ENCODE measurements at places on chromosomes 2 and 18.

DNA sequence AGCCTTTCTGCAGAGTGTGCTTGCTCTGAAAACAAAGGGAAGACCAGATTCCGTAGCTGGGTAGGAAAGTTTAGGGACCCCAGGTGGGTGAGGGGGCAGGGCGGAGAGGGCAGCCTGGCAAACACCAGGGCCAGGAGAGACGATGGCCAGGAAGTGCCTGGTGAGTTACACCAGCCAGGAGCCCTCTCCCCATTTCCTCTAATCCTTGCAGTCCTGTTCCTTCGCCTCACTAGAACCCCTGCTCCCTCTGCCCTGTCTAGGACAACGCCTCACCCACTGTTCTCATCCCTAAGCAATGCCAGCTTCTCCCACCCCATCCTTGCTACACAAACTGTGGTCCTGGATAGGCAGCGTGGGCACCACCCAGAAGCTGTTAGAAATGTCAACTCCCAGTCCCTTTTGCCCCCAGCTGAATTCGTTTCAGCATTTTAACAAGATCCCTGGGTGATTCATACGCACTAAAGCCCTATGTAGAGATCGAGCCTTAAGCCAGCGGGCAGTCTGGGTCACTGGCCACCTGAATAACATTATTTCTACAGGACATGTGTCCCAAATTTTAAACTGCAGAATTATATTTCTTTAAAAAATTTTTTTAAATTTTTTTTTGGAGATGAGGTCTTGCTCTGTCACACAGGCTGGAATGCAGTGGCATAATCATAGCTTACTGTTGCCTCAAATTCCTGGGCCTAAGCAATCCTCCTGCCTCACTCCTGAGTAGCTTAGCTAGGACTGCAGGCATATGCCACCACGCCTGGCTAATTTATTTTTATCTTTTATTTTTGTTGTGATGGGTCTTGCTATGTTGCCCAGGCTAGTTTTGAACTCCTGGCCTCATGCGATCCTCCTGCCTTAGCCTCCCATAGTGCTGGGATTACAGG lies 10.9 kb downstream of the WIPF1 start:
- no peak for DNase-seq

GRCh38 chr18:44818668-44819403 lies 138.1 kb downstream of the SETBP1 start:
- no peak for DNase-seq

- no peak for DNase-seq
Measured at GRCh38 chr2:17717666-17718065, 35.9 kb downstream of the SMC6 start.

DNA sequence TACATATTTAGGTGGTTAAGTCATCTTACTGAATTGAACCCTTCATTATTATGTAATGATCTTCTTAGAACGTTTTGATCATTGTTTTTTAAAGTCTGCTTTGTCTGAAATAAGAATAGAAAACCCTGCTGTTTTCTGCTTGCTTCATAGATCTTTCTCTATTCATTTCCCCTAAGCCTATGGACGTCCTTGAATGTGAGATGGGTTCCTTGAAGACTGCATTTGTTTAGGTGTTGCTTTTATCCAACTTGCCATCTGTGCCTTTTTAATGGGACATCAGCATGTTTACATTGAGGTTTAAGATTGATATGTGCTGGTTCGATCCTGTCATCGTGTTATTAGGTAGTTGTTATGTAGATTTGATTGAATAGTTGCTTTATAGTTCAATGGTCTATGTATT lies 95.4 kb downstream of the SNTG2 start:
- DNase-seq: no peak

- no peak for DNase-seq
Measured at GRCh38 chr2:158756976-158757375, 38.1 kb upstream of the DAPL1 start.

GRCh38 chr18:53698907-53699306 lies 525.6 kb downstream of the MBD2 start:
- DNase-seq: no peak

- DNase-seq: no peak
Measured at GRCh38 chr18:34857320-34857719, 147.2 kb downstream of the DTNA start.

DNA sequence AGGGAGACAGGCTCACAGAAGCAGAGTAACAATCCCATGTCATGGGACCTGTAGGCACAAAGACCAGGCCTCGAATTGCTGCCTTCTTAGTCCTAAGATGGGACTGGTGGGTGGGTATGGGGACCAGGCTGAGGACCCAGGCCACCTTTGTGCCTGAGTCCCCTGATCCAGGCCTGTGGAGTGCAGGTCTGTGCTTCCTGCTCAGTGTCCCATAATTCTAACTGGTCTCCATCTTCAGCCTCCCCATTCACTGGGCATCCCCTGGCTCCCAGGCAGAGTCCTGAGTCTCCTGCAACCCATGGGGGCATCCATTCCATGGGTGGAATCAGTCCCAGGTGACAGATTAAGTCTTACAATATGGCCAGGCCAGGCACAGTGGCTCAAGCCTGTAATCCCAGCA lies 83.9 kb downstream of the SMAD7 start:
- no peak for DNase-seq

DNA sequence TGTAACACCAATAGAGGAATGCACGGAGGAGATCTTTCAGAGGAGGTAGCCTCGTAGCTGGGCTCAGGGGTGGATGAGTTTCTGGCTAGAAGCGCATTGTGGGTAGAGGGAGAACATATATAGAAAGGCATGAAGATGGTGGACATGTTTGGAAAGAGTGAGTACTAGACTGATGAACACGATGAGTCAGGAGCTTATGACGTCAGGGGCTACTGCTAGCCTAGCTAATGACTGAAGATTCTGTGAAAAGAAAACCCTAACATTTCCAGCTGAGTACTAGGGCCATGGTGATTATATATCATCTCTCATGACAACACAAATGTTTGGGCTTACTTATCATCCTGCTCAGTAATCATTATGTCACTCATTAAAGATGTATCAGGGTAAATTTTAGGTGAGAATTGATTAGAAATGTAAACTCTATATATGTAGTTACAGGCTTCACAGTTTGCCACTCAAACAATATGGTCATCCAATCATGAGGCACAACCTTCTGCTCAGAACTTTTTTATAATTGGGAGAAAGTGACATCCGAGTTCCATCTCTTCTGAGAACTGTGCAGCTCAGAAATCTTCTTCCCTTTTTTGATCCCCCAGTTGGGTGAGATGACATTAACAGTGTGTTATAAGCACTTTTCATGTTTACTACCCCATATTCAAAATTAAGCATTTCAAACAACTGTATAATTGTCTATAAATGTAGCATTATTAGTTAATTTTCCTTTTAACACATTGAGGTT lies 22.2 kb upstream of the IL1RN start:
- DNase-seq: no peak

DNA sequence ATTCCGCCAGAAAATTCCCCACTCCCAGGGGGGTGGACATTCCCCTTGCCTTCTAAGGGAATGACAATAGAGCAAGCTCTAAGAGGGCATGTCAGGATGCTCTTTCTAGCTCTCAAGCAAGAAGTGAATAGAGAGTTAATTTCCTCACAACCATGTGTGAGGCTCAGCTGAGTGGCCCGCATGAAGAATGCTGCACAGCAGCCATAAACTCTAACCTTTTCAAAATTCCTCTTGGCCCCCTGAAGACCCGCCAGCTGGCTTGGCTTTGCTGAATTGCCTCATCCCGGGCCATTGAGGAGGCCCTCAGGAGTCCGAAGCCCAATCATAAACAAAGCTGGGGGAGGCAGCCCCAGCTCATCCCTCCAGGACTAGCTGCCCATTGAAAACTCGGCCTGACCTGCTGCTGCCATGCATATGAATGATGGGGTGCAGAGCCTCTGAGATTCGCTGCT lies 38.2 kb downstream of the NRP2 start:
- DNase-seq: no peak

GRCh38 chr18:6270771-6271216 lies 143.9 kb downstream of the L3MBTL4 start:
- DNase-seq: peak; percentile 11

DNA sequence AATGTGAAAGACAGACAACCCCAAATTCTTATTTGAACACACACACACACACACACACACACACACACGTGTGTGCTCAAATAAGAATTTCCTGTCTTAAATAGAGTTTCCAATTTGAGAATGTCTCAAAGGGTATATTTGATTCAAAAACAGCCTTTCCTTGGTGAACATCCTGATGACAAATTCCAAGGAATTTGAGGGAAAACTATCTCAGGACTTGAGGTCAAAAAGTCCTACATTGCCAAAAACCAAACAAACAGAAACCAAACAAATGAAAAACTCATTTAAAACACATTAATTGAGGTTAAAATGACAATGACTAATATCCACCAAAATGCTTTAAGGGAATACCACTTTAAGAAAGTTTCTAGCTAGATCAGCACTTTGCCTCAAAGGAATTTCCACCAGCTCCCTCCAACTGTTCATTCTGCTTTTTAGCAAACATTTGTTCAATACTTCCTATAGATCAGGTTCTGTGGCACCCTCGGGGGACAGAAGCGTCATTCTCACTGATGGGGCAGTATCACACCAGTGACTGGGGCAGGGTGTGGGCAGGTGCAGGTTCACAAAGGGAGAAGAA lies 232.1 kb upstream of the TRIB2 start:
- no peak for DNase-seq

DNA sequence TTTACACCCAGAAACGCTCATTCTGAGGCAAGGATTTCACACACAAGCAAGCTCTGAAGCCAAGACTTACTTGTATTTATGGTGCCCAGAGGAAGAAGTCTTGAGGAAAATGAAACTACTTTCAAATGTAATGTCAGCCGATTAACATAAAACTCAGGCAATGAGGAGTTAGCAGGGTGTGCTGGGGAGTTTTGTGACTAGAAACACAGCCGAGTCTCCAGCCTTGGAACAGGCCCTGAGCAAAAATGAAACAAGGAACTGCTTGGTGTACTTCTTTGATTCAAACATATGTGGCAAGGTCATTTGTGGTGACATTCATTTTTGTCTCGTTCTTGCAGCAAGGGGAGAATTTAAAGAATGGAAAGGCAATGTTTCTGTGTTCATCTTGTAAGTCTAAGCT lies 4.5 kb downstream of the DYTN start:
- DNase-seq: no peak

DNA sequence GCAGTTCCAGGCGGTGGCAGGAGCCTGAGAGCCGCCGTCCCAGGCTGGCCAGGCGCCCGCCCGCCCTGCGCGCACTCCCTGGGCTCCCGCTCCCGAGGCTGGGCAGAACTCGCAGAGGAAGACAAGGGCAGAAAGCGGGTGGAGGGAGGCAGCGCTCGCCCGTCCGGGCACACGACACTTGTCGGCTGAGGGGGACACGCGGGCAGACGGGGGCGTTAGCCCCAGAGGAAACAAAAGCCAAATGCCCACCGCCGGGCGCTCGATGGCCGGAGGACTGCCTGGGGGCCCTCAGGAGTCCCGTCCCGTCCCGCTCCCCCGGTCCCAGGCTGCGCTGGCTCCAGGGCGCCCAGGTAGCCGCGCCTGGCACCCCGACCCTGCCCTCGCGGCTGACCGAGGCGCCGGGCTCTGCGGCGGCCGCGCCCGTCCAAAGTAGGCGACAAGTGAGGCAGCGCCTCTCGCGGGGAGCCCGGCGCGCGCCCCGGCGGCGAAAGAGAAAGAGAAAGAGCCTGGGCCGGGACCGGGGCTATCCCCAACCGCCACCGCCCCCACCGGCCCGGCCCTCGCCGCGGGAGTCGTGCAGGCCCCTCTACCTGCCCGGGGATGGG lies 491 bp downstream of the L3MBTL4 start:
- peak; percentile 33 for DNase-seq

GRCh38 chr2:2621855-2622254 lies 290.8 kb upstream of the MYT1L start:
- DNase-seq: no peak

DNA sequence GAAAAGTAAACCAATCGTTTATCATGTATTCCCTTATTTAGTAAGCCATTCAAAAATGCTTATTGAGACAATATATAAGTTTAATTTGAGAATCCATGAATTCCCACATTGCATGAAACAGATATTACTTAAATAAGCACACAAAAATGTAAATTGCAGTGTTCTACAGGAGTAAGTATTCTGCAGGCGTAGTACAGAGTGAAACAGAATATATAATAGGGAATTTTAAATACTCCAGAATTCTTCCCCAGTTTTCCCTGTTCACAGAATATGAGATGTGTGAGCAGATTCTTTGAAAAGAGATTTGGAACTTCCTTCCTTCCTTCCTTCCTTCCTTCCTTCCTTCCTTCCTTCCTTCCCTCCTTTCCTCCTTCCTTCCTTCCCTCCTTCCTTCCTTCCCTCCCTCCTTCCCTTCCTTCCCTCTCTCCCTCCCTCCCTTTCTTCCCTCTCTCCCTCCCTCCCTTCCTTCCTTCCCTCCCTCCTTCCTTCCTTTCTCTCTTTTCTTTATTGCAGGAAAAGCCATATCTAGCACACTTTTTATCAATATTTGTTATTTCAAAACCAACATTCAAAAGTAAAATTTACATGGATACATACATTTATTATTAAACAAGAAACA lies 977.7 kb upstream of the LRRTM1 start:
- no peak for DNase-seq

DNA sequence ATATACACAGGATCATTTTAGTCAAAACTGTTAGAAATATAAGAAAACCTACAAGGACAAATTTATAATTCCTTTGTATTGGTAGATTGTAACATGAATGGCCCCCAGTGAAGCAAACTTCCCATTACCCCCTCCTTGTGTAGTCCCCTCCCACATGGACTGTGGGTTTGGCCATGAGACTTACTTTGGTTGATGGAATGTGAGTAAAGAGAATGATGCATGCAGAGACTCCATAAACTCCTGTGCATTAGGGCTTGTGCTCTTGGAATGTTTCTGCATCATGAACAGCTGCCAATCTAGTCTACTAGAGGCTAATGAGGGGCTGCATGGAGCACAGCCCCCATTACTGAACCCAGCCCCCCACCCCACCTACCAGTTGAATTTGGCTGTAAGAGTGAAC lies 8.3 kb upstream of the TGFA start:
- DNase-seq: no peak

Measured in activated gamma-delta T cell treated with Interleukin-2 at 50 U/mL for 16 hours (primary cell).